ENCODE measurements at places on chromosomes 3 and 15. TPM values are rescaled to one million over a fixed set of nuclear protein-coding genes. Genes with fewer than 3 reads are reported as not detected.

HTR3C gene
- not detected for total RNA-seq

MAGEL2 gene
- not detected for total RNA-seq

HIGD2B gene
- not detected for total RNA-seq

SOX14 gene
- not detected for total RNA-seq

BLM gene
- 5.1 TPM for total RNA-seq

ARHGAP11A gene
- total RNA-seq, result 13.4 TPM

OSTN gene
- total RNA-seq, result not detected

SSR3 gene
- total RNA-seq, result 157 TPM

WNT7A gene
- total RNA-seq, result not detected

PLIN1 gene
- total RNA-seq, result not detected

SEMA3G gene
- total RNA-seq, result 23.0 TPM

STRIT1 gene
- not detected for total RNA-seq

MB21D2 gene
- total RNA-seq, result 2.5 TPM

GPR62 gene
- under 0.01 TPM for total RNA-seq

ADAMTSL3 gene
- total RNA-seq, result 22.2 TPM

PCOLCE2 gene
- total RNA-seq, result 0.13 TPM

TJP1 gene
- total RNA-seq, result 91.8 TPM

CRABP1 gene
- not detected for total RNA-seq

RAD51 gene
- total RNA-seq, result 3.7 TPM

PTPN9 gene
- total RNA-seq, result 16.8 TPM

SLC9A9 gene
- total RNA-seq, result 3.9 TPM

ERICH6 gene
- total RNA-seq, result under 0.01 TPM

LINGO1 gene
- 0.13 TPM for total RNA-seq

GOLGA6B gene
- not detected for total RNA-seq

ATP13A4 gene
- 0.13 TPM for total RNA-seq

GXYLT2 gene
- 0.13 TPM for total RNA-seq

PROS1 gene
- 9.0 TPM for total RNA-seq

UBAP1L gene
- total RNA-seq, result 3.8 TPM

ARNT2 gene
- 0.13 TPM for total RNA-seq

FANCD2OS gene
- total RNA-seq, result not detected

SYNPR gene
- total RNA-seq, result not detected

PRSS50 gene
- total RNA-seq, result not detected

DAZL gene
- not detected for total RNA-seq

FBXL22 gene
- 0.13 TPM for total RNA-seq

DUOX2 gene
- total RNA-seq, result not detected

NR1I2 gene
- not detected for total RNA-seq

MSL2 gene
- total RNA-seq, result 10.5 TPM

TM6SF1 gene
- 34.4 TPM for total RNA-seq

KLHL40 gene
- total RNA-seq, result not detected

ARPIN gene
- total RNA-seq, result 10.7 TPM

ITIH1 gene
- not detected for total RNA-seq

GOLGA6L7 gene
- total RNA-seq, result not detected

KCNAB1 gene
- total RNA-seq, result under 0.01 TPM

SLC28A2 gene
- not detected for total RNA-seq

RPSA gene
- total RNA-seq, result 1,204 TPM

FOXP1 gene
- 56.7 TPM for total RNA-seq

EFCAB12 gene
- under 0.01 TPM for total RNA-seq

IL16 gene
- 2.7 TPM for total RNA-seq

THSD4 gene
- total RNA-seq, result 25.4 TPM

CCR8 gene
- not detected for total RNA-seq

Measured in dermis microvascular lymphatic vessel endothelial cell (primary cell).